ENCODE measurements at places on chromosomes 3 and 15.

DNA sequence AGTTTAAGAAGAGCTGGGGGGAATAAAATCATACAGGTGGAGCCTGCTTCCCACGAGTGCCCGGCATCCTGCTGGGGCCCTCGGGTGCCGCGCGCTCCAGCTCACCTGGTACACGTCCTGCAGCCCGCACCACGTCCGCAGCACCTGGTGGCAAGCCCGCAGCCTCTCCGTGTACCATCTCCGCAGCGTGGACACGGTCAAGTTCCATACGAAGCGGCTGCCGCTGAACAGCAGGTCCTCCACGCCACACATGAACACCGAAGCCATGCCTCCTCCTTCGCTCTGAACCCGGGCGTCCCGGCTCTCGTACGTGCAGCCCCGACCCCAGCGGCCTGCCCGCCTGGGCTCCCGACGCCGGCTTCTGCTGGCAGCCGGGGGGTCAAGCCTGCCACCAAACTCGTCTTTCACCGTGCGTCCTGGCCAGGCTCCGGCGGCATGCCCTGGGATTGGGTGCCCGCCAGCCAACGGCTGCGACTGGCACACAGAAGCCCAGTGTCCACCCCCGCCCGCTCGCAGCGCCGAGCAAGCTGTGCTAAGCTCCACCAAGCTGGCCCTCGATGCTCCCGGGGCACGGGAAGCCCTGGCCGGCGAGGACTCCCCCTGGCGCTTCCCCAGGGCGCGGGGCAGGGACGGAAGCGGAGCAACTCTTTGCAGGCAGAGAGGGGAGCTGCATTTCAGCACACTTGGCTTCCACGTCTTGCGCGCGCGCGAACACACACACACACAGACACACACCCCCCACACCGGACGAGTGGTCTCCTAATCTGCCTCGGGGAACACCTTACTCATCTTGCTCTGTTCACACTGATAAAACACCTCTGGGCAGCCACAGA, at the start of gene FRMD4B:
TSS of gene FRMD4B (minus strand) at position 366 of the 833 bp plus-strand sequence. CDS start at position 267, 99 bp downstream.
- DNase-seq = no peak

DNA sequence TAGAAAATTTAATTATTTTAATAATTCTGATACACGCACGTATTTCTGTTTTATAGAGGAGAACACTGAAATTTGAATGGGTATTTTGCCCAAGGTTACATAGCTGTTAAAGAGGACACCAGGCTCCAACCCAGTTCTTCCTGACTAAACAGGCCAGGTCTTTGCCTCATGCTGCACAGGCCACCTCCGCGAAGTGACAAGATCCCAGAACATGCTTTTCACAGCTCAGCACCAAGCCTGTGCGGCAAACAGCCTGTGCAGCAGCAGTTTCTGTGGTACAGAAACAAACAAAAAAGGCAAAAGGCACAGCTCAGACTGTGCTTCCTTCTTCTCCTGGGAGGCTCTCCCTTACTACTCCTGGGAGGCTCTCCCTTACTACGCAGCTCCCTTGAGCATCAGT, 6.5 kb downstream of the FOXL2 start:
- no peak for DNase-seq

DNA sequence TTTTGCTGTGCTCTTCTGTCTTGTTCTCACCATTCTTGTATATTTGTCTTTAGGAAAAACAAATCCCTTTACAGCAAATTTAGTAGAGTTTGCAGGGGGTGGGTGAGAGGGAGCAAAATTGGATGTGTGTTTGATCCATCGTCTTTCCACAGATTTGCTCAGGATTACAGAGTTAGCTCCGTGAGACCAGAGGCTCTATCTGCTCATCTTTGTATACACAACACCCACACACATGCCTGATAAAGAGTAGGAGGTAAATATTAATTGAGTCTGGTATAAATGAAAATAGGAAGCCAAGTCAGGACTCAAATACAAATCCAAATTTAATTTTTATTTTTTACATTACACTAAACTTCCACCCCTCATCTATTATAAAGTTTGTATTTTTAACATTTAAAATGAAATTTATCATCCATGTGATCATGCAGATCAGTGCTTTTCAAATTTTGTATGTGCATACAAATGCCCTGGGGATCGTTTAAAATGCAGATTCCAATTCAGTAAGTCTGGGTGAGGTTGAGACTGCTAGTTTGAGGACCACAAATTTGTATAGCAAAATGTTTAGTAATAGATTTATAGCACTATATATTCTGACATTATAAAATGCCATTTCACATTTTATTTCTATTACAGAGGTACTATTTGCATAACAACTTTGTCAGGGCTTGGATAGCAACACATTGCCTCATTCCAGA, 326.7 kb downstream of the LSAMP start:
- no peak for DNase-seq

DNA sequence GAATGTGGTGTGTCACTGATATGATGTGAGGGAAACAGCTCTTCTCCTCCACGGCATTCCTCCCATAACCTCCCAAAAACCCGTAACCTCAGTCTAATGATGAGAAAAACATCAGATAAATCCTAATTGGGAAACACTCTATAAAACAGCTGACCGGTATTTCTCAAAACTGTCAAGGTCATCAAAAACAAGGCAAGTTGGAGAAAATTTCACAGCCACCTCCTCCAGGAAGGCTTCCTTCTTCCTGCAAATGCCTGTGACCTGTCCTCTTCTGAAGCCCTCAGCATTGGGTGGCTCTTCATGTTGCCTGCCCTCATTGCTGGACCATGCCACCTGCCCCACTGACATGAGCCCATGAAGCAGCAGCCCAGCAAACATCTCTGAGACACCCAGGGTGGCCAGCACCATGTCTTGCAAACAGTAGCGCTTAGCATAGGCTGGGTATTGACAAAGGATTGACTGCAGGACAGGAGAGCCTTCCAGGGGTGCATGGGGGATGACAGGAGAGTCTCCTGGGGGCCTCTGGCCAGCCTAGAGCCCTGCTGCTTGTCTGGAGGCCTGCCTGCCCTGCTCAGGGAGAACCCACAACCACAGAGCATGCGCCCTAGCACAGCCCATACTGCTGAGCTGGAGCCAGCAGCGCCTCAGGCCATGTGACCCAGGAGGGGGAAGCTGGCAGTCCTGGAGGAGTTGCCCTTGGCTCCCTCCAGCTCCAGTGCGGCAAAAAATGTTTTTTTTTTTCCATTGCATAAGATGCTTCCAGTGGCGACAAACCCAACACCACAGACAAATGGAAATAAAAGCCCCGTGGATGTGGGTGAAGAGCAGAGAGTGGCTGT, 49.7 kb downstream of the XXYLT1 start:
- DNase-seq = no peak

DNA sequence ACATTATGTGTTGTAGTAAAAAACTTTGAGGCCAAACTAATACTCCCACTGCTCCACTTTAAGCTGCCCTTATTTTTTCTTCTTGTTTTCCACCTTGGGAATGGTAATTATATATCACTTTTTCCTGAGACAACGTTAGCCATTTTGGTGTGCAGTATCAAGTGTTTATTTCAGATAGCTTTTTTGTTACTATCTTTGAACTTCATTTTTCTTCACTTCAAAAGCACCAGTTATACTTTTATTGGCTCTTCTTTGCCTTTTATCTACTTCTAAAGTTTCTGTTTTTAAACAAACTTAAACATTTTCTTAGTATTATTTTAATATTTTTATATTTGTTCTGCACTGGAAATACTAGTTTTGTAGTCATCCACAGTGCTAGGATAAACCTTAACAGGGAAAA, 6.5 kb downstream of the TOPAZ1 start:
- no peak for DNase-seq

All from CD4-positive, alpha-beta T cell (primary cell).